NCI-H526 (cell line): ENCODE measurements at places on chromosomes 4 and X.

GRCh38 chr4:152360045-152360410, 175.9 kb downstream of the FBXW7 start:
- DNase-seq, result no peak

- no peak for DNase-seq
Measured at GRCh38 chr4:73721435-73721834, 18.9 kb upstream of the CXCL8 start.

DNA sequence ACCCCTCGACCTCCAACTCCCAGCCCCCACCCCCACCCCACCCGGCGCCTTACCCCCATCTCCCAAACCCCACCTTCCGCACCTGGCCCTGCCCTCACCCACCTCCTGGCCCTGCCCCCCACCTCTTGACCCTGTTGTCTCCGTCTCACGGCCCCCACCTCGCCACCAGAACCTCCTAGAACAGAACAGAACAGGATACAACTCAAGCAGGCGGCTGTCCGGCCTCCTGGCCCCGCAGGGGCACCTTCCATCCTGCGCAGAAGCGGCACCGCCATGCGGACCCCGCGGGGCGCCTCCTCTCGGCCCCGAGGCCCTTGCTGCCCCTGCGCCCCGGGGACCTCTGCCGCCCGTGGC, 354 bp downstream of the CTAG2 start:
- DNase-seq, result no peak

DNA sequence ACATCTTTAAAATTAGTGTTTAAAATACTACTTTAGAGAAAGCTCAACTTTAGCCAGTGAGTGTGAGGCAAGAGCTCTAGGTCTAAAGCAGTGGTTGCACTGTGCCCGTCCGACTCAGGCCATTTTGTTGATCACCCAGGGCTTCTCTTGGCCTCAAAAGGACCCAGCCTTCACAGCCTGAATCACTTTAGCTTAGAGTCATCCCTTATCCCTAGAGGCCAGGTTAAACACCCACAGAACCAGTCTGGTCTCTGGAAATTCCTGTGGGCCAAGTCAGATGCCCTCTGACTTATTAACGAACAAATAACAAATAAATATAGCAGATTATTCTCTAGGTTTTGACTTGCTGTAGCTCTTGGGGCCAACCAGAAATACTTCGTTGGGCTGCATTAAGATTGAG, 102.3 kb downstream of the WWC2 start:
- no peak for DNase-seq

GRCh38 chrX:71111921-71112431, 599 bp upstream of the IL2RG start:
- DNase-seq, result no peak

DNA sequence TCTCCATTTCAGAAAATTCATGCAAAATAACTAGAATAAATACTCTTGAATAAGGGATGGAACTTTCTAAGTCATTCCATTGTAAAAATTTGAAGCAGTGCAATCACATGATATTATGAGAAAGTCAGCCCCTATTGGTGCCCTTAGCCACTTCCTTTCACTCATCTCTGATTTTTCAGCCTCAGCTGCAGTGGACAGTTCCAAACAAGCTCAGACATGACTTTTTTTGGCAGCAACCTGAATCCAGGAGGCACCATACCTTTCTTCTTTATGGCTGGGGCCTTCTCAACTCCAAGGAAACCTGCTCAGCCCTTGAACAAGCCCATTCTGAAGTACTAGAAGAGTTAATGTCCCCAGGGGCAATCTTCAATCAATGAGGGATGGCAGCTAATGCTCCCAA, 40.5 kb downstream of the MAPK10 start:
- no peak for DNase-seq

DNA sequence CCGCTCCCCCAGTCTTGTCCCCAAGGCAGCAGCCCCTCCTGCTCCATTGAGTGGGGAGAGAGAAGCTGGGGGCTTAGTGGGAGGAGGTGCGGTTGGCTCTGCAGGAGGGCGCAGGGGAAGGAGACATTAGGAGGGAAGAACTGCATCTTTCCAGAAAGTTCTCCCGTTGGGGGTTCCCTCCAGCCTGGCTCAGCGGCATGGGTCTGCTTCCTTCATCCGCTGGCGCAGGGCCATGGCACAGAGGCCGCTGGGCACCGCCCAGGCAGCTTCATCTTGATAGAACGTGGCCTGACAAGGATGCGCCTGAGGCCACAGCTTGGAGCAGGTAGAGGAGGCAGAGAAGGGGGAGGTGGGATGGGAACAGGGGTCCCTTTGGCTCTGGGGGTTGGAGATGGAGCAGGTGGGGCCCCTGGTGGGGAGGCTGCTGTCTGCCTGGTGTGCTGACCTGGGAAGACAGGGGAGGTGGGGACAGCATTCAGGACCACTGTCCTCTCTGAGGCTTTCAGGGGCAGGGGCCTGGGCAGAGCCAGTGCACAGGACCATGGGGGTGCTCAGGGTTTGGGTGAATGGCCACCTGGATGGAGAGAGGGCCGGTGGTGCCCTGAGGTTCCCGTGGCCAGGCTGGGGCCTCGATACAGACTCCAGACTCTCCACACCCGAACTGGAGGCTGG, 12.1 kb downstream of the DOK7 start:
- no peak for DNase-seq

- DNase-seq, result no peak
Measured at GRCh38 chr4:66465111-66465510, 794.8 kb upstream of the EPHA5 start.

- DNase-seq, result no peak
Measured at GRCh38 chrX:108511721-108512120, 72.1 kb downstream of the COL4A5 start.

GRCh38 chr4:88908003-88908402, 149.0 kb downstream of the FAM13A start:
- DNase-seq, result peak; percentile 42

GRCh38 chrX:24542756-24543155, 77.7 kb downstream of the PDK3 start:
- DNase-seq, result no peak

- DNase-seq, result no peak
Measured at GRCh38 chrX:29447867-29448266, 767.5 kb upstream of the MAGEB2 start.

GRCh38 chr4:153079857-153080391, 124.3 kb upstream of the TRIM2 start:
- DNase-seq, result no peak

DNA sequence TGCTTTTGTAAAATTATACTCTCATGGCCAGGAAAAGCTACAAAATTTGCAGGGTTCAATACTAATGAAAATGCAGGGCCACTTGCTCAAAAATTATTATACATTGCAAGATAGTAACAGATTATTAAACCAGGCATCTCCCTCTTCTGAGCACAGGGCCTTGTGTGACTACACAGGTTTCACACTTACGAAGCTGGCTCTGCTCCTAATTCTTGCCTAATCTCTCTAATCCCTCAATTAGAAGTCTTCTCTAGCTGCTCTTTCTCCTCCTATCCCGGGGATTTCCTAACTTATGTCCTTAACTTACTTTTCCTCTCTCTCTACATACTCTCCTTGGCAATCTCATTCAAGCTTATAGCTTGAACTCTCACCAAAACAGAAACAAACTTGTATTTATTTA, 168.3 kb downstream of the AREG start:
- DNase-seq, result no peak

DNA sequence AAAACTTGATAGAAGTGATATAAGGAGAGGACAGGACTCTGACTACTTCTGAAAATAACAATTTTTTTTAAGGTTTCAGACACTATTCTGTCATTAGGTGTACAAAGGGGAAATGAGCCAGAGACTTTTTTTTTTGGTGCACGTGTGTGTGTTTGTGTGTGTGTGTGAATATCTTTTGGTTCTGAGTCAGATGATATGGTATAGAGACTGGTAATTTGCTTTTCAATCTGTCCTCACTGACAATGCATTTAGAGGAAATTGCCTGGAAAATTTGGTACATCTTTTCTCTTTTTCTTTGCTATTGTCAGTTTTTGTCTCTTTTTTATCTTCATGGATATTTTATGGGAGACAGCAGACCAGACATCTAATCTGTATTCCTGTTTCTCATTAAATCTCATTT, 59.3 kb downstream of the DDIT4L start:
- no peak for DNase-seq

GRCh38 chrX:154729439-154729838, 21.4 kb downstream of the GAB3 start:
- DNase-seq, result no peak

GRCh38 chr4:109699553-109700225, 3.6 kb downstream of the CASP6 start:
- peak; percentile 19 for DNase-seq

DNA sequence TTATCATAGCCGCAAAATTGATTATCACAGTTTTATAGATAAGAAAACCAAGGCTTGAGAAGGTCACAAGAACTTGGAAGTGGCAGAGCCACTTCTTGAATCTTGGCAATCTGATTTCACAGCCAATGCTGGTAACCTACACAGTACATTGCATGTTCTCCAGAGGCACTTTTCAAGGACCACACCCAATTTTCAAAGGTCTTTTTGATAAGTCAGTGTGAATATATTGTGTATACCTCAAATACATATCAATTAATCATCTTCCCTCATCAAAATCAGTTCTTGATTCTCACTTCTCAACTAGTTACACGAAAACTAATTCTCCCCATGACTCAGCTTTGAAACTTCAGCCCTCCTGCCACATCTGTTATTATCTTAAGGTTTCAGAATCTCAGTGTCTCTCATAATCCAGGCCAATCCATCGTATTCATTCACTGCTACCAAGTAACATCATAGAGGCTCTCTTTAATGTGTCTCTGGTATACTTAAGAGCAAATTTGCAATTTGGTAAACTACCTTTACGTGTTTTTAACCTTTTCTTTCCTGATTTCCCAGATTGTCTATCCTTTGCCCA, 16.8 kb downstream of the CAMK2D start:
- DNase-seq, result no peak

GRCh38 chr4:1682860-1683259, 1.3 kb downstream of the FAM53A start:
- no peak for DNase-seq

DNA sequence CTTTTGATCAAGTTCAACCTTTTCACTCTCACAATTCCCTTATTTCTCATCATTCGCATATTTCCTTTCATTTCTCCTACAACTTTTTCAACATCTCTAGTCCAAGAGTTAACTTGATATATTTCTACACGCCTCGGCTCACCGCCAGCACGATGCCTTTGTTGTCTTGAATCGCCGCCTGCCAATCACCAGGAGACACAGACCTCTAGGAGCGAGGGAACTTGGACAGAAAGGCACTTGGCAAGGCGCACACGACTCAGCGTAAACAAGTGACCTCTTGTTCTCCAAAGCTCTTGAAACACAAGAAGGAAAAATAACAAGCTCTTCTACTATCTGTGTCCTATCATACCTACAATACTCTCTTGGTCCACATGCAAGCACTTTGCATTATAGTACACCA, 27.1 kb upstream of the RBMX start:
- no peak for DNase-seq

DNA sequence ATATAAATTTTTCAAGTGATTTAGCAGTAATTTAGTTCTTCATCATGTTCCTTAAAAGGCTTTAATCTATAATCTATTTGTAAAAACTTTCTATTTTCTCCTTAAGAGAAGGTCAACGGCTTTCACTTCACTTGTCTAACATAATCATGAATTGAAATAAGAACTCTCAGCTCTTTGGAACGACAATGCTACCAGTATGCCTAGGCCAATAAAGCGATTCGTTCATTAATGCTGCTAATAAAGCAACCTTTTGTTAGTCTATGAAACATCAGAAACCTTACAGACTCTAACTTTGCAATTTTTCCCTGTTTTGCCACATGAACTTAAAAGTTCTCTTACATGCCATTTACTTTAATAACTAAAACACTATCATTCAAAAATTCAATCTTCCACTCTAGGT, 47.6 kb downstream of the FBXW7 start:
- DNase-seq, result no peak

DNA sequence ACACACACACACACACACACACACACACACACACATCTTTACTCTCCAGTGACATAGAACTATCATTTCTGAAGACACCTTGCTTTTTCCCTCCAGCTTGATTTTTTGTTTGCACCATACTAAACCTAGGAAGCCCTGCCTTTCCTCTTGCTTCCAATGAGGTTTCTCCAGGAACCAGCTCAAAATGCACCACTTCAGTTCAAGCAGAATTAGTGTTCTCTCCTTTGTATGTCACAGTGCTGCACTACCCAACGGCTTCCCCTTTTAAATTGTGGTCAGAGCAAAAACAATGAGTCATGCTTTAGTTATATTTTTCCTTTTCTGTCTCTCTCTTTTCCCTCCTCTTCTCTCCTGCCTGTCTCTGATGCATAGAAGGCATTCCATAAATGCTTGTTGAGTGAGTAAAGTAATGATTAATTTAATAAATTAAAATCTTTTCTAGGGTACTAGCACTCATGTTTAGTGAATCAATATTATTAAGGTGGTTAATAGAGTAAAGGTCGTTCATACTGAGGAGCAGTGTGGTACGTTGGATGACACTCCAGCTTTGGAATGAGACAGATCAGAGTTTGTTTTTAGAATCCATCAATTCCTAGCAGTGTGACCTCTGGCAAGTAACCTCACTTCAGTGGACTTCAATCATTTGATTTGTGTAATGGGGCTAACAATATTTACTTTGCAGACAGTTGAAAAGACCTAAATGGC, 5.9 kb downstream of the RTL3 start:
- DNase-seq, result no peak

- DNase-seq, result no peak
Measured at GRCh38 chrX:47576021-47576898, 6.0 kb upstream of the TIMP1 start.

DNA sequence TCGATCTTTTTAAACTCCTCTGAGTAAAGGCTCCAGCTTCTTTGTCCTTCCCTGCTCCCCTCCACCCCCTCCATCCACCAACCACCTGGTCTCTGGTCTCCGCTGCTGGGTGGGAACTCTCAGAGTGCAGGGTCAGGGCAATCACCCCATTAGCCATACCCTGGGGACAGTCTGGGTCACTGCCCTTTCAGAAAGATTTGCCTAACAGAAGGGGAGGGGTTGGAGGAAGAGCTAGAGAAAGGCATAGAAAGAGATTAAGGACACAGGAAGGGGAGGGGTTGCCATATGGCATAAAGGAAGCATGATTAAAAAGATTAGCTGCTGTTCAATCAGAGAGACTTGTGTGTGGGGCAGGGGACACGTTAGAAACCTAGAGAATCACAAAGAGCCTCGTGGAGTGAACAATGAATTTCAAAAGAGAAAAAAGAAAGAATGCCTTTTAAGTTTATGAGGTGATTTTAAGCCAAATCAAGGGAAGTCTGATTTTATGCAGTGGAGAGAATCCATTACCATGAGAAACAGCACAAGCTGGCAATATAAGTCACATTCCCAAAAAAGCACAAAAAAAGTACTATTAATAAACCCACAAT, 115.5 kb upstream of the ACSL4 start:
- DNase-seq, result no peak

DNA sequence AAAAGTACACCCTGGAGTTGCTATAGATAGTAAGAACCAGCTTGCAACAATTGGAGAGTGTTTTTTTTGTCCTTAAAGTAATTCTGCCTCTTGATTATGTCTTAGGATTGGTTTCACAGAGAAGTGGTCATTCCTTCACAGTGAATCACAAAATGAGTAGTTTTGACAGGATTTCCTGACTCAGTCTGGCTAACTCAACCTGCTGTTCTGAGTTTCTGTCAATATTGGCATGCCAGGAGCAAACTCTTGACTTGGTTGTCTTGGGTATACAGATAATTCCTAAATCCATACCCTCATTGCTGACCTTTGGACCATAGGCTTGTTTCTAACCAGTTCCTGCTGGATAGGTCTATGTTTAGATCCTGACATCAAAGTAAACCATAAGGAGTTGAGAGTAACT, 9.4 kb downstream of the FHIP1A start:
- no peak for DNase-seq
